ENCODE measurements at places on chromosomes 5 and 9. TPM values are rescaled to one million over a fixed set of nuclear protein-coding genes. Genes with fewer than 3 reads are reported as not detected.

DNA sequence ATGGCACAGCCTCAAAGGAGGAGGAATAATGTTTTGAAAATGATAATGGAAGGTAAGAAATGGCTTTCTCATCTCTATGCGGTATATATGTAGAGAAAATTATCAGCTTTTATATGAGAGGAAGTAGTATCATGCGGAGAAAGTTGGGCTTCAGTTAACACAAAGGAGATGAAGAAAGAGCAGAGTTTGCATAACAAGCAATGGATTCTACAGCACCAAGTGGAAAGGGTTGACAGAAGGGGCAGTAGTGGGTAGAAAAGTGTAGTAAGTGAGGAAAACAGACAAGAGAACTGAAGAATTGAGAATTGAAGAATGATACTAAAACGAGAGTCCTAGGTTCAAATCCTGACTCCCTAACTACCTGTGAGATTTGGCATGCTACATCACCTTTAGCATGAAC, 51.0 kb downstream of the GNG10 start:
- DNase-seq, result no peak

GRCh38 chr5:176810081-176810597, at the start of gene UNC5A:
Gene UNC5A, plus strand, starts transcription at chr5:176810559. Its CDS starts 192 bp downstream, at chr5:176810751.
- DNase-seq, result no peak

GRCh38 chr5:154264549-154265196, 74.1 kb downstream of the GALNT10 start:
- no peak for DNase-seq

Gene SLIT3
- total RNA-seq, result 3.3 TPM

DNA sequence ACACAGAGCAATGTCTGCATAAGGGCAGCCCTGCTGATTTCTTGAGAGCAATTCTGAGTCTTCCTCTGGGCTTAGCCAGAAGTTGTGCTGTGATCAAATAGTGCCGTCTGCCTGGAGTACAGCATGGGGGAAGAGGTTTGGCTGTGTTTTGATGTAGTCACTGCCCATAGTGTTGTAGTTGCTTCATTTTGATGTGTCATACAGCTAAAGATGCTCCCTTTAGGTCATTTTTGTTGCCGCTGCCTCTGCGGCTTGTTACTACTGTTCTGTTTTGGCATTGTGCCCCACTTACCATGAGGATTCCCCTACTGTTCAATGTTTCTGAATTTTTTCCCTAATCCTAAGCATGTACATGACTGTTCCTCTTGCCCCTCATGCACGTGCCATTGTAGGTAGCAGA, 23.0 kb downstream of the SLC36A1 start:
- DNase-seq, result no peak

Gene PCDHA6
- total RNA-seq, result 1.0 TPM

DNA sequence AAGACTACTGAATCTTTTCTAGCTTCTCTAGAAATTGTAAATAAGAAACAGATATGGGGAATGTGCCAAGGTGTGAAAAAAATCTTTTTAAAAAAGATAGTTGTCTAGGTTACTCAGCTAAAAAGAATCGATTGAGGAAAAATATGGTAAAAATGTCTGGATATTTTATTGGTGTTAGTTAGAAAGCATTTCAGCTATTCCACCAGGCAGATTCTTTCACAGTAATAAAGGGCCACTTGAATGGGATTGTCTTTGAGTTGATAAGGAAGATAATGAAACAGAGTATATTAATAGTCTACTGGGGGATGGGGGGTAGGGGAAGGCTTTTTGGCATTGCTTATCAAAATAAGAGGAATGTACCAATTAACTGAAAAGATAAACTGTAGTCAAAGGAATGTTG, 51.9 kb downstream of the SLIT3 start:
- no peak for DNase-seq

Gene OGN
- total RNA-seq, result not detected

DNA sequence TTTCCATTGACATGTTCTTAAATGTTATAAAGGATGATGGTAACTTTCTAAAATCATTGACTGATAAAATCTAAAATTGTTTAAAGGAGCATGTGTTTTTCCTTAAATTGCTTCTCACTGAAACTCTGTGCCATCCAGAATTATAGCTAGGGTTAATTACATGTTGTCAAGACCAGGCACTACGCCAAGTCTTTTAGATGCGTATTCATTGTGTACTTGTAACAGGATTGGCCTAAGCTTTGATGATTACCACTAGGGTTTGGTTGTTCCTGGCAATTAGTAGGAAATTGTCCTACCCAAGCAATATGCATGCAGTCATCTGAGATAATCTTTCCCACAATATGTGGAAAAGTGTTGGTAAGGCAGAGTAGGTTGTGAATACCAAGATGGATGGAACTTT, 43.8 kb downstream of the PRKACG start:
- no peak for DNase-seq

DNA sequence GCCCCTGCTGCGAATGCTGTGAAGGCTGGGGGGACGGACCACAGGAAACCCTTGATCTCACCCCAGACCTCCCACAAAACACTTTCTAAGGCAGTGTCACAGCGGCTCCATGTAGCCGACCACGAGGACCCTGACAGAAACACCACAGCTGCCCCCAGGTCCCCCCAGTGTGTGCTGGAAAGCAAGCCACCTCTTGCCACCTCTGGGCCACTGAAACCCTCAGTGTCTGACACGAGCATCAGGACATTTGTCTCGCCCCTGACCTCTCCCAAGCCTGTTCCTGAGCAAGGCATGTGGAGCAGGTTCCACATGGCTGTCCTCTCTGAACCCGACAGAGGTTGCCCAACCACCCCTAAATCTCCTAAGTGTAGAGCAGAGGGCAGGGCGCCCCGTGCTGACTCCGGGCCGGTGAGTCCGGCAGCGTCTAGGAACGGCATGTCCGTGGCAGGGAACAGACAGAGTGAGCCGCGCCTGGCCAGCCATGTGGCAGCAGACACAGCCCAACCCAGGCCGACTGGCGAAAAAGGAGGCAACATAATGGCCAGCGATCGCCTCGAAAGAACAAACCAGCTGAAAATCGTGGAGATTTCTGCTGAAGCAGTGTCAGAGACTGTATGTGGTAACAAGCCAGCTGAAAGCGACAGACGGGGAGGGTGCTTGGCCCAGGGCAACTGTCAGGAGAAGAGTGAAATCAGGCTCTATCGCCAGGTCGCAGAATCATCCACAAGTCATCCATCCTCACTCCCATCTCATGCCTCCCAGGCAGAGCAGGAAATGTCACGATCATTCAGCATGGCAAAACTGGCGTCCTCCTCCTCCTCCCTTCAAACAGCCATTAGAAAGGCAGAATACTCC, 84.7 kb downstream of the GOLPH3 start:
- DNase-seq, result no peak

- no peak for DNase-seq
Observed at GRCh38 chr9:137825324-137825989, 52.1 kb upstream of the CACNA1B start.

Gene TSSK1B
- total RNA-seq, result not detected

- DNase-seq, result peak; percentile 54
Observed at GRCh38 chr9:130539420-130540223, 39.8 kb upstream of the FUBP3 start.

DNA sequence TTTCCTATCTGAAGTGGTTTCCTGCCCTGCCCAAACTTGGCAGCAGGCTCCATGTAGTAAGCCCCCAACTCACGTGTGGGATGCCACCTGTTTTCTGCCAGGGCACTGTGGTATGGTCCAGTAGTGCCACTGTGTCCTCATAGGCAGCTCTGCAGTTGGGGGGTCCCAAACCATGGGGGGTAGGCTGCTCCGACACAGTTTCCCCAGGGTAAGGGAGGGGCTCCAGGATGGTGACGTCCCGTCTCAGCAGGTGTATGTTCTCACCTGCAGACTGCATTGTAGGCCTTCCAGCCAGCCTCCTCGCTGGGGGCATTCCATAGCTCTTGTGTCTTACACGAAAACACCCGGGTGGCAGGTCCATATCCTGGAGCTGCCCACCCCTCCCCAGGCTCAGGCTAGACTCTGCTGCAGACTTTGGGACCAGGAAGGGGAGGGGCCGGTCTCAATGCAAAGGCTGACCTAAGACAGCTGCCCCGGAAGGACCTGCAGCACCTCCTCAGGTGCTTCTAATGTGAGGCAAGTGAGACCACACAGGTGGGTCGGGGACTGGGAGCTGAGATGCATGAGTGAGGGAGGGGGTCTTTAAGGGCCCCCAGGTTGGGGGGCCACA, 330.5 kb upstream of the IRX4 start:
- no peak for DNase-seq

Gene PCDHAC1
- 2.7 TPM for total RNA-seq

GRCh38 chr5:68749077-68749476, 344.7 kb upstream of the SLC30A5 start:
- DNase-seq, result no peak
